ENCODE measurements at places on chromosomes 1 and 21.

- no peak for DNase-seq
These were observed 102.8 kb upstream of the ZNF648 start for GRCh38 chr1:182164273-182164672.

DNA sequence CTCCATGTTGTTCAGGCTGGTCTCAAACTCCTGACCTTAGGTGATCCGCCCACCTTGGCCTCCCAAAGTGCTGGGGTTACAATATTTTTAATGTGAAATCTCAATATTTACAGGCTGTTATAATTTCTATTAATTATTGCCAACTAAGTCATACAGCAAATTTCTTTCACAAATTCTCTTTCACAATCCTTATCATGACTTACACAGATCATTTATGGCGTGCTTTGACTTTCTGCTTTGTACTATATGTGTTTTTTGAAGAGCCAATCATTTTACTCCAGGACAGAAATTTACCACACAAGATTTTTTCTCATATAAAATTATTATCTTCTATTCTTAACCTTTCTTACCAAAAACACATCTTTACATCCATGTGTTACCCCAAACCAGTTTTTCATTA lies 1729.9 kb downstream of the NCAM2 start:
- DNase-seq = no peak

GRCh38 chr1:111084999-111085398 lies 54.9 kb downstream of the DRAM2 start:
- DNase-seq = no peak

DNA sequence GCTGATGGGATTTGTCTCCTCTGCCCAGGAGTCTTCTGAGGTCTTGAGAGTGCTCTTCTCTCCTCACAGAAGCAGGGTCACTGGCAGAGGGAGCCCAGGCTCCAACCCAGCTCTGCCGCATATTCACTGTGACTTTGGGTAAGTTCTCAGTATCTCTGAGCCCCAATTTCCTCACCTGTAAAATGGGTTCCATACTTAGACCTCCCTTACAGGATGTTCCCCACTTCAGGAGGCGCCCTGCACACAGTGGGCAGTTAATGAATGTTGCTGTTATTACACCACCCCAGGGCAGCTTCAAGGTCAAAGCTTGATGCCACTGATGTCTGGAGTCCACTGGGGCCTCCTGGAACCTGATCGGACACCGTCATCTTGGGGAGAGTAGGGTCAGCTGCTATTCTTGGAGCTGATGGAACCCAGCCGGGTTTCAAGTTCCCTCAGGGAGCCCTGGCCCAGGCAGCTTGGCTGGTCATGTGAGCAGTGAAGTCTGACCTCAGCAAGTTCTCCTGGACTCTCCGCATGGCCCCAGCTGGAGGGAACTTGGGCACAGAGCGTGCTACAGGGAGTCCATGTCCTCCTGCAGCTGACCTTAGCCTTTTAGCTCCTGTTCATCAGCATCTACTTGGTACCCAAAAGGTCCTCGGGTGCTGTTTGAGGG lies 21.8 kb downstream of the COA7 start:
- DNase-seq = no peak

DNA sequence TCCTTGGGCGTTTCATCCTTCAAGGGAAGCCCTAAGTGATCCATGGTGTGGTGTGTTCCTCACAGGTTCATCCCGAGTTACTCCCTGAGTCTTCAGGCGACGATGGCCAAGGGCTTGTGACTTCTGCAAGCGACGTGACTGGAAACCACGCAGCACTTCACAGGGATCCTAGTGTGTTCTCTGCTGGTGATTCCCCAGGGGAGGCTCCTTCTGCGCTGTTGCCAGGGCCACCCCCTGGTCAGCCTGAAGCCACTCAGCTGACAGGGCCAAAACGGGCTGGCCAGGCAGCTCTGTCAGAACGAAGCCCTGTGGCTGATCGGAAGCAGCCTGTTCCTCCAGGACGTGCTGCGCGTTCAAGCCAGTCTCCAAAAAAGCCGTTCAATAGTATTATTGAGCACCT lies 71.5 kb downstream of the VPS26C start:
- no peak for DNase-seq

DNA sequence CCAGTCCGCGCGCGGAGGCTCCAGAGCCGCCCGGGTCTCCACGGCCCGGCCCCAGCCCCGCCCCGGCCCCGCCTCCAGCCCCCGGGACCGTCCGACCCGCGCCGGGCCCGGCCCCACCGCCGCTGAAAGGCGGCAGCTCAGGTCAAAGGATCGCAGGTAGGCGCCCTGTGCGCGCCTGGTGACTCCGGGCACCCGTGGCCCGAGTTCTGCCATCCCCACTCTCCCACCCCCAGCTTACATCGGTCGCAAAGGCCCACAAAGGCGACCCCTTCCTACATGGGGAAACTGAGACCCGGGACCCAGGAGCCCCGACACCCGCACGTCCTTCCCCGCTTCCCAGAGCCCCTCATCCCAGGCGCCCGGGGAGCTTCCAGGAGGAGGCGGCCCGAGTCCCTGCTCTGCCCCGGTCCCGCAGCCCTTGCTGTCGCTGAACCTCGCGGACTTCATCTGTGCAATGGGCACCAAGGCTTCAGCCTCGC lies at the start of gene TMEM200B:
Gene TMEM200B, minus strand, starts transcription at position 17 of the 479 bp plus-strand sequence. CDS start 2,075 bp downstream, outside the sequence.
- no peak for DNase-seq

DNA sequence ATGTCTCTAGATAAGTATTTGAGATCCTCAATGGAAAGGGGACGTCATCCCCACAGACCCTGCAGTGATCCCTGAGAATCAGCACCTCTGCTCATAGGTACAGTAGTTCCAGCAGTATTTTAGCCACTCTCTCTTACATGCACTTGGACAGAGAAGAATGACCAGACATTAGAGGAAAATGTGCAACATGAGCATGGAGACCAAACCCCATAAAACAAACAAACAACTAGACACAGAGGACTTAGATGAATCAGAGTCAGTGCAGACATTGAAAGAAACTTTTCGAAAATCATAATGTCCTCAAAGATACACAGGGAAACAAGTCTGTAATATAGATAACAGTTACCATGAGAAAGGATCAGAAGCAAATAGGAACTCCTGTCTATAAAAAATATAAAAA lies 108.2 kb downstream of the LYPLAL1 start:
- DNase-seq = no peak

GRCh38 chr1:199472018-199472417 lies 555.5 kb upstream of the NR5A2 start:
- no peak for DNase-seq
